Activated naive CD4-positive, alpha-beta T cell treated with anti-CD3 and anti-CD28 coated beads for 36 hours (primary cell): ENCODE measurements at places on chromosomes 5 and 9. TPM values are rescaled to one million over a fixed set of nuclear protein-coding genes. Genes with fewer than 3 reads are reported as not detected.
A peak's percentile ranks its signal among the peaks of the same experiment; 100 is the strongest.

GRCh38 chr5:38259062-38259808 is 876 bp downstream of the EGFLAM start:
- H3K36me3 ChIP-seq: no peaks in the 10 kb centered on the region
- no peak overlapping the region for H3K27ac ChIP-seq
- H3K4me3 ChIP-seq: peak overlapping the region; percentile 41
- no peak for DNase-seq
- peaks cover 59% of the 10 kb centered on the region for H3K27me3 ChIP-seq
- peaks cover 7% of the 10 kb centered on the region for H3K4me1 ChIP-seq

- no peak overlapping the region for H3K27ac ChIP-seq
- H3K27me3 ChIP-seq: peaks cover 9% of the 10 kb centered on the region
- no peaks in the 10 kb centered on the region for H3K36me3 ChIP-seq
- no peak overlapping the region for H3K4me3 ChIP-seq
Observed at GRCh38 chr9:130176760-130177159, 4.6 kb downstream of the NCS1 start.

- no peak overlapping the region for H3K4me3 ChIP-seq
- H3K36me3 ChIP-seq: no peaks in the 10 kb centered on the region
- no peak overlapping the region for H3K27ac ChIP-seq
- no peaks in the 10 kb centered on the region for H3K4me1 ChIP-seq
- no peak for DNase-seq
Observed at GRCh38 chr9:87227456-87227855, 270.2 kb upstream of the DAPK1 start.

DNA sequence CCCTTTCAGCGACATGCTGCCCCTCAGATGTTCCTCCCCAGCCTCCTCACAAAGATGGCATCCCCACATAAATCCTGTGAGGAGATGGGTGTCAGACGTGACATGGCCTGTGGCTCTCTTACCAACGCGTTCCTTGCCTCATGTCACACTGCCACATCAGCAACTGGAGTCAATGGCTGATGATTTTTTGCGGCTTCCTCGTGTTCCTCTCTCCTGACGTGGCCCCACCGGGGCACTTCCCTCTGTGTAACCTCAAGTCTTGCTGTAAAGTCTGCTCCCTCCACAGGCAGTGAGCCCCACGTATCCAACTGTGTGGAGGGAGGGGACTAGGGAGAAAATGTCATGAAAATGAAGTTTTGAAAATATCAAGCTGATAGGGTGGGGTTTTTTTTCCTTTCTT is 53.2 kb upstream of the SHISAL2B start:
- DNase-seq: peak; percentile 7
- no peaks in the 10 kb centered on the region for H3K36me3 ChIP-seq
- H3K27me3 ChIP-seq: peaks cover 13% of the 10 kb centered on the region
- H3K27ac ChIP-seq: no peak overlapping the region
- peaks cover 3% of the 10 kb centered on the region for H3K4me1 ChIP-seq

DNA sequence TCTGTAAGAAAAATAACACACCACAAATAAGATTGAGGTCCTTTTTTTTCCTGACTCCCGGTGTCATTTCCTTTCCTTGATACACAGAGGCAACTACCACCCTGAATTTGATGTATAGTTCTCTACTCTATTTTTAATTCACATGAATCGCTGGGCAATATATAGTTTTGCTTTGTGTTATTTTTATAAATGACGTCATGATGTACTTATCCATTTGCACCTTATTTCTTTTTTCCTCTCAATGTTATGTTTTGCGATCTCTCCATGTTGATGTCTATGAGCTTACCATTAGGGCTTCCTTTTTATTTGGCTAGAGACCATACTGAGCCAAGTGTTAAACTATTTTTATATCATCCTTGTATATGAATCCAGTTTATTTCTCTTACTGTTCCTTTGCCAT is 175.9 kb downstream of the PAPPA start:
- no peaks in the 10 kb centered on the region for H3K4me1 ChIP-seq
- no peak overlapping the region for H3K27ac ChIP-seq

GRCh38 chr9:8179381-8180053 is 379.9 kb upstream of the DMAC1 start:
- no peak overlapping the region for H3K4me3 ChIP-seq
- H3K36me3 ChIP-seq: no peaks in the 10 kb centered on the region
- H3K27ac ChIP-seq: no peak overlapping the region
- DNase-seq: no peak
- no peaks in the 10 kb centered on the region for H3K27me3 ChIP-seq

PROB1 gene
- total RNA-seq: 1.2 TPM

- DNase-seq: peak; percentile 52
- H3K4me1 ChIP-seq: peaks cover 8% of the 10 kb centered on the region
- H3K27me3 ChIP-seq: peaks cover 40% of the 10 kb centered on the region
- no peak within 1 kb of the TSS for H3K27ac ChIP-seq
Observed at GRCh38 chr5:175444060-175444904, at the start of gene DRD1. Gene DRD1, minus strand, starts transcription at chr5:175444182. Its CDS starts 1,083 bp downstream, at chr5:175443099.

DNA sequence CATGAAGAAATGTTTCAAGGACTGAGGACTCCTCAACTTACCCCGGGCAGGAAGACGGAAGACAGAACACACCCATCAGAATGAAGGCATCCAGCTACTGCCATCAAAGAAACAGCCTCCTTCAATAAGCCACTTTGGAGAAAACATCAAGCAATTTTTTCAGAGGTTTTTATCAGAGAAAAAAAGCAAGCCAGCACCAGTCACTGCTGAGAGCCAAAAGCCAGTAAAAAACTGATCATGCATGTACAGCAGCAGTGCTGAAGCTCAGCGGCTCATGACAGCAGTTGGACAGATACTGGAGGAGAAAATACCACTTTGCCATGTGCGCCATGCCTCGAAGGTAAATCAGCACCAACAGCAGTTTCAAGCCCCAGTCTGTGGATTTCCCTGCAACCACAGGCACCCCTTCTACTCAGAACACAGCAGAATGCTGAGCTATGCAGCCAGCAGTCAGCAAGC is 10.1 kb upstream of the ZNF484 start:
- H3K36me3 ChIP-seq: no peaks in the 10 kb centered on the region
- H3K27ac ChIP-seq: no peak overlapping the region
- peak; percentile 55 for DNase-seq
- no peaks in the 10 kb centered on the region for H3K27me3 ChIP-seq
- H3K4me3 ChIP-seq: no peak overlapping the region
- H3K4me1 ChIP-seq: peaks cover 46% of the 10 kb centered on the region

- no peak overlapping the region for H3K27ac ChIP-seq
- no peaks in the 10 kb centered on the region for H3K36me3 ChIP-seq
- peaks cover 41% of the 10 kb centered on the region for H3K27me3 ChIP-seq
- H3K4me1 ChIP-seq: peaks cover 18% of the 10 kb centered on the region
- H3K4me3 ChIP-seq: peak overlapping the region; percentile 73
- DNase-seq: no peak
Observed at GRCh38 chr5:58582019-58582802, 664 bp upstream of the RAB3C start.

DNA sequence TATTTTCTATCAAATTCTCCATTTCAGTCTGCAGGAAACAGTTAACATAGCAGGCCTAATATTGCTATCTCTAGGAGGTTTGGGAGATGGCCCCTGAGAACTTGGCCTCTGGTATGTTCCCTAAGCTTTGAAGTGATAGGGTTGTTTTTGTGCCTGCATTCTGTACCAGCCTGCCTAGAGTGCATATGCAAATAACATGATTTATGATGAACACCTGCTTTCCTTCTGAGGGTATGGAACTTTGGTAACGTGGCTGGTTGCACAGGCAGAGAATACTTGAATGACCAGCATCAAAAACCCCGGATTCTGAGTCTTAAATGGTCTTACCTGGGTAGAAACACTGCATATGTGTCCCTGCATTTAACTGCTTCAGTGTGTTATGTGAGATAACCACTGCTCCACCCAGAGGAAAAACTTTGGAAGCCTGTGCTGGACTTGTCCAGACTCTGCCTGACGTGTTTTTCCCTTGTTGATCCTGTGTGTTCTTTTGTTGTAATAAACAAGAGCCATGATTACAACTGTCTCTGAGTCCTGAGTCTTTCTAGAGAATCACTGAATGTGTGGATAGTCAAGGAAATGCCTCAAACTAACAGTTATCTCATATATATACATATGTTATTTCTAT is 111.3 kb upstream of the ABCA1 start:
- no peak for DNase-seq
- H3K4me1 ChIP-seq: no peaks in the 10 kb centered on the region

ANXA1 gene
- total RNA-seq: 17.9 TPM

DNA sequence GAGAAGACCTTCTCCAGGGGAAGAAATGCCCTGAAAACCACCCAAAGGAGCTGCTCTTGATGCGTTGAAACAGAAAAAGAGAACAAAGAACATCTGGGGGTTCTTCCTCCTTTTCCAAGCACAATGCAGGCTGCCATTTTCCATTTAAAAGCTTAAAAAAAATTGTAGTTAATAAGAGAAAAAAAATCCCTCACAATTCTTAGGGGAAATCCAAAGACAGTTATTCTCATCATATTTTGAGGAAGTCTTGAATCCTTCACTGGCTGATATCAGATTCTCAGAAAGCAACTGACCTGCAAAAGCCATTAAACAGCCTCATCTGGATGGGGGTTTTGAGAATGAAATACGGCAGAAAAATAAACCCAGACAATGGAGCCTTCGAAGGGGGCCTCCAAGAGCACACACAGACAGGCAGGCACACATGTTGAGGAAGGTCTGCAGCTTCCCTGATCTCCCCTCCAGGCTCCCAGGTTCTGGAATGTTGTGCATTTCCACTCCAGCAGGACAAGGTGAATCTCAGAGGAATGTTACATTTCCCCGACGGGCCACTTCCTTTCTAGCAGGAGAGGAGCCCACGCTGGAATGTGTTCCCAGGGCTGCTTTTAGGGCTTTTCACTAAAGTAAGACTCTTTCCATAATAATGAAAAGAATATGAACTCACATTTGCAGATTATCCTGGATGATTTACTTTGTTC is 159.4 kb upstream of the S1PR3 start:
- H3K4me3 ChIP-seq: no peak overlapping the region
- no peaks in the 10 kb centered on the region for H3K36me3 ChIP-seq
- peaks cover 22% of the 10 kb centered on the region for H3K4me1 ChIP-seq
- no peak for DNase-seq
- peaks cover 72% of the 10 kb centered on the region for H3K27me3 ChIP-seq

DNA sequence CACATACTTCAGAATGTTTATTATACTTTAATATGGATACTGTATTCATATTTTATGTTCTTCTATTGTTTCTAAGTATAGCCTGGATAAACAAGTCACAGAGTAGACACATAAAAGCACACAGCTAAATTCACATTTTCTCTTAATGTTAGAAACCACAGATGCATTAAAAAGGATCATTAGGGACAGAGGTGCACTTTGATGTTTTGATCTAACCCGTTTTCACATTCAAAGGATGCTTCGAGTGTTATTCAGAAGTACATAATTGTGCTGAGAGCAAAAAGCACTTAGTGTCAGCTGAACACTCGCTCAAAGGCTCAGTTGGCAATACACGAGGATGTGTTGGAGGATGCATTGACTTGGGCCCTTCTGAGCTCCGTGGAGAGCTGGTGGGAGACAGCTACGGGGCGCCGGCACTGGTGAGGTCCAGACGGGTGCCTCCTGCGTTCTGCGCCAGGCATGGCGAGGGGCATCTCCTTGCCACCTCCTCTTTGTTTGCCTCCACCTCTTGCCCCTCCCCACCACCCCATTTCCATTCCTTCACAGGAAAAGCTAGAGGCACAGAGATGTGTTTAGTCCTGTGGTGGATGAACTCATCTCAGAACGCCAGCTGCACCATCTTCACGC is 35.5 kb downstream of the MED10 start:
- H3K27ac ChIP-seq: no peak overlapping the region
- peaks cover 2% of the 10 kb centered on the region for H3K36me3 ChIP-seq
- no peaks in the 10 kb centered on the region for H3K27me3 ChIP-seq

VDAC1 gene
- 485 TPM for total RNA-seq

FAM221B gene
- total RNA-seq: not detected

DNA sequence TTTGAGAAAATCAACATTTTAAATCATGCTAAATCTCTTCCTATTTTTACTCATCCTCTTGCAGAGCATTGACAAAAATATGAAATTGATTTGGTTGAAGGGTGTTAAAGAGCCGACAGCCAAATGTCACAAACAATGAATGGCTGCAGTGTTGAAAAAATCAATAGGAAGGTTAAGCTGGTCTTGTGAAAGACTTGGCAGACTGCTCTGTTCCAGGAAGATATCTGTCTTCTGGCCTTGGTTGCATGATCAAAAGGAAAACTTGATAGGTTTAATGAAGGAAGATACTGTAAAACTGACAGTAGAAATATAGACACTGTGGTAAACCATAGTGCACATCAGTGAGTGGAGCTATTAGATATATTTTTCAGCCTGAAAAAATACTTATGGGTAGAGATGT is 103.6 kb downstream of the PBX3 start:
- no peaks in the 10 kb centered on the region for H3K27me3 ChIP-seq
- peaks cover 14% of the 10 kb centered on the region for H3K4me1 ChIP-seq
- H3K36me3 ChIP-seq: no peaks in the 10 kb centered on the region

DNA sequence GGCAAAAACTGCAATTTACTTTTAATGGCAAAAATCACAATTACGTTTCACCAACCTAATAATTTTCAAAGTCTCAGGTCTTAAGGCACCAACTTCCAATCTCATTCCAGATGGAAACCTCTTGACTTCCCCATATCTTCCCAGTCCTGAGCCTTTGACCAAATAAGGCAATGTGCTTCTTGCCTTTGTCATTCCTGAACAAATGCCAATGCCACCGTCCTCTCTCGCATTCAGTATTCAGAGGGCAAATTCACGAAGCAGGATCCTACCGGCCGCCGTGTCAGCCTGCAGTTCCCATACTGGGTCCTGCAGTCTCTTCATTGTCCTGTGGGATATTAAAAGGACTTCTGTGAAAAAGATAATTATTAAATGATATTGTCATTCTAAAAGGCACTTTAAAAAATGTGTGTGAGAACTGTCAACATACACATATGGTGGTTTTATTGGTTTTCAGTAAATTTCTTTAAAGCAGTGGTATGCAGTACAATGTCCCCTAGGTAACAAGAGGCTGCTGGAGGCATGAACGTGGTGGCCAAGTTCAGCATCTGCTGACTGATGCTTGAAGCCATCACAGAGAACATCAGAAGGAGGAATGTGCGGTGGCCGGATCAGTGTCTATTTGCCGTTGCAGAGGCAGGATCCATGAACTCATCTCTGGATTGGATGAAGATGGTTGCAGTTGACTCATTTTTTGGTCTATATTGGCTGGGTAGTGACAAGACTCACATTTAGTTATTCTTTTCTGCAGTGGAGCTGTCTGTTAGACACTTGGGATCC is 101.4 kb upstream of the IRX4 start:
- no peaks in the 10 kb centered on the region for H3K36me3 ChIP-seq
- no peak for DNase-seq
- H3K4me1 ChIP-seq: no peaks in the 10 kb centered on the region
- no peak overlapping the region for H3K27ac ChIP-seq
- H3K4me3 ChIP-seq: no peak overlapping the region
- H3K27me3 ChIP-seq: peaks cover 14% of the 10 kb centered on the region

DNA sequence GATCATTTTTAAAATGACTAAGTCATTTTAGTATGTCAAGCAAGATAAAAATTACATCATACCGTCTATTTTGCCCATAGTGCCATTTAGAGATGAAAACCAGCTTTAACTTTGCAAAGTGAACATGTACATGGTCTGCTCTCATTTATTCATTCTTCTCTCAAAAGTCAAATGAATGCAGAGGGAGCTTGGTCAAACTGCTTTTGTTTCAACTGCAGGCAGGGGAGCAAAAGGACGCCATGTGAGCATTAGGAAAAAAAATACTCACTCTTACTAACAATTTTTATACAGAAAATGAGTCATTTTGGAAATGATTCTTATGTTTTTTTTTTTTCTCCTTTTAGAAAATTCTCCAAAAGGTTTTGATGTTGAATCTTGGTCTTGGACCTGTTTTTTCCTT is 15.7 kb downstream of the SCGB3A1 start:
- peaks cover 12% of the 10 kb centered on the region for H3K4me1 ChIP-seq
- H3K4me3 ChIP-seq: no peak overlapping the region
- H3K36me3 ChIP-seq: peaks cover 33% of the 10 kb centered on the region
- no peak for DNase-seq

GRCh38 chr5:100904259-100904861 is 1.3 kb upstream of the ST8SIA4 start:
- peak; percentile 79 for DNase-seq
- H3K27me3 ChIP-seq: no peaks in the 10 kb centered on the region
- peak overlapping the region; percentile 95 for H3K4me3 ChIP-seq
- H3K36me3 ChIP-seq: peaks cover 6% of the 10 kb centered on the region
